MG63 (cell line): ENCODE measurements at places on chromosomes 5 and 9. TPM values are rescaled to one million over a fixed set of nuclear protein-coding genes. Genes with fewer than 3 reads are reported as not detected.

UHRF2 gene
- 11.1 and 20.7 TPM in 2 replicates for total RNA-seq

STPG3 gene
- not detected in 2 replicates for total RNA-seq

RASEF gene
- 0.92 TPM in 1 of 2 replicates, not detected in the other for total RNA-seq

ATP6V0E1 gene
- 296 and 325 TPM in 2 replicates for total RNA-seq

DNA sequence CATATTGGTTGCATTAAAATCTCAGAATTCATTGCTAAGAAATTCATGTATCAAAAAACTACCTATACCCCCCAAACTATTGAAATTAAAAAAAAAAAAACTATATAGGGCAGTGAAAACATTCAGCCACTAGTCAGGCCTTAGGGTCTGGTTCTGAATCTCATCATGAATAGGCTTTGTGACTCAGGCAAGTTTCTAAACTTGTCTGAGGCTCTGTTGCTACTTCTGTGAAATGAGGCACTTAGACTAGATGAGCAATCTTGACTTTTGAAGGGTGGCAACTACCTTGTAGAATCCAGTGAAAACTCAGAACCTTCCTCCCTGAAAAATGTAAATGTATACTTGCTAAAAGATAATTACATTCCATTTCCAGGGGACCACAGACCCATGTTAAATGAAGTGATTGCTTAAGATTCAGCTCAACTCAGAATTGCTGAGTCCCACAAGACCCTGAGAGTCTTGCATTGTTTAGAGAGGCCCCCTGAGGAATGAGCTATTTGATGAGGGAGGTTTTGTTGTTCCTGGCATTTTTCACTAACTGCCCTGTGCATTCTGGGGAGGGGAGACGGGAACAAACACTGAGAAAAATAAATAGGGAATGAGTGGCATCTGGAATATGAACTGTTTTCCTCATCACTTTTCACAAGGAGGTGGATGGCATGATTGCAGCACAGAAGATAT lies 29.5 kb downstream of the RAI14 start:
- DNase-seq = no peak

DNA sequence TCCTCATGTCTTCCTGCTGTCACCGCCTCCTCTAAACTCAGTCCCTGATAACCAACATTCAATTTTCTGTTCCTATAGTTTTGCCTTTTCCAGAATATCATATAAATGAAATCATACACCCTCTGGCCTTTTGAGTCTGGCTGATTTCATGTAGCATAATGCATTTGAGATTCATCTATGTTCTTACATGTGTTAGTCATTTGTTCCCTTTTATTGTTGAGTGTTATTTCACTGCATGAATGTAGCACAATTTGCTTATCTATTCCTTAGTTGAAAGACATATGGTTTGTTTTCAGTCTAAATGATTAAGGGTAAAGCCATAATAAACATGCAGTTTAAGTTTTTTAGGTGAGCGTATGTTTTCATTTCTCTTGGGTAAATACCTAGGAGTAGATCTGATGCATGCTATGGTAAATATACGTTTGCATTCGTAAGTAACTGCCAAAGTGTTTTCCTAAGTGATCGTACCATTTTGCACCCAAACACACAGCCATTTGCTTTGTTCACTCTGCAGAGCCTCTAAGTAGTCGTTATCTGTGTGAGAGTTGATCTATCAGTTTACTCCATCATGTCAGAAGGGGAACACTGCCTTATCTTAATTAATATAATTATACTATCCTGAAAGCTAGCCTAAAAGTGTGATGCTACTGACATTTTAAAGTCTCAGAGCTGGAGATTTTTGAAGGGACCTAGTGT lies 460.8 kb downstream of the DMAC1 start:
- no peak for DNase-seq

GRCh38 chr5:79032031-79032695 lies 37.3 kb downstream of the DMGDH start:
- DNase-seq = no peak

GRCh38 chr5:58462154-58462553 lies 2.3 kb upstream of the PLK2 start:
- DNase-seq = no peak

DNA sequence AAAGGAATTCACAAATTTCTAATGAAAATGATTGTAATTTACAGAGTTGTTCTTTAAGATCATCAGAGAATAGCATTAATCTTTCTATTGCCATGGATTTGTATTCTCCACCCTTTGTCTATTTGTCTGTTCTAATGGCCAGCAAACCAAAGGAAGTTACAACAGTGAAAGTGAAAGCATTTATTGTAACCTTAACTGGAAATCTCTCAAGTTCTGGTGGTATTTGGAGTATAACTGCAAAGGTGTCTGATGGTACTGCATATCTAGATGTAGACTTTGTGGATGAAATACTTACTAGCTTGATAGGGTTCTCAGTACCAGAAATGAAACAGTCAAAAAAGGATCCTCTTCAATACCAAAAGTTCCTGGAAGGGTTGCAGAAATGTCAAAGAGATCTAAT lies 21.7 kb downstream of the RMI1 start:
- no peak for DNase-seq

GRCh38 chr5:173622183-173623047 lies 6.0 kb upstream of the BOD1 start:
- DNase-seq = no peak

GRCh38 chr5:178145965-178146820 lies 7.5 kb downstream of the NHP2 start:
- peak; percentile 55 for DNase-seq

DNA sequence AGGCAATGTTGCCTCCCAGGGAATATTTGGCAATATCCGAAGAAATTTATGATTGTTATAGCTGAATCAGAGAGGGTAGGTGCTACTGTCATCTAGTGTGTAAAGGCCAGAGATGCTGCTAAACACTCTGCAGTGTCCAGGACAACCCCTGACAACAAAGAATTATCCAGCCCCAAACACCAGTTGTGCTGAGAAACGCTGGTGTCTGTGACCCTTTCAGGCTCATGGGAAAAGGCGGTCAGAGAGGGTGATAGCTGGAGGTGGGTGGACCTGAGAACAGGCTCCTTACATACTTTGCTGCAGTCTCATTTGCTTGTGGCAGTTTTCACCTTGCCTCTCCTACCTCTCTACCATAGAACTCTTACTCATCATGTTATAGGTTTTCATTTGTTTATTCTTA lies 295.3 kb upstream of the DMRT1 start:
- DNase-seq = no peak

GRCh38 chr5:97085459-97086181 lies 56.8 kb downstream of the LIX1 start:
- no peak for DNase-seq

DNA sequence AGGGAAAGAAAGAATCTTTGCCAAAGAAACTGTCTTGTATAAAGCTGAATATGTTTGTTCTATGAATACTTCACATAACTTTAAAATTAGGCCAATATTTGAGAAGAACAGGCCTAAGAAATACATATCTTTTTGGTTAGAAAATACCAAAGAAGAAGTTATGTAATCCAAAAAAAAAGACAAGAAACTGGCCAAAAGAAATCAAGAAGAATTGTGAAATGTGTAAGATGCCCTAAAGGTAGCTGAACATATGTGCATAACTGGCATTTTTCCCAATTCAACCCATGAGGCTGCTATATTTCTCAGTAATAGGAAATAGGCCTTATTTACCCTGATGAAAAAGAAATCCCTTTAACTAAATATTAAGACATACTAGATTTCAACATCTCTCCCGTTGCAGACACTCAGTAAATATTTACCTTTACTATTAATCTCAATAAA lies 290.0 kb downstream of the CETN3 start:
- no peak for DNase-seq

- no peak for DNase-seq
Observed at GRCh38 chr9:68683433-68683832, 21.6 kb upstream of the PIP5K1B start.

- DNase-seq = no peak
Observed at GRCh38 chr9:135711391-135711790, 9.4 kb downstream of the KCNT1 start.
